ENCODE measurements at places on chromosomes 5 and 9.

- no peak for DNase-seq
Observed at GRCh38 chr5:149809931-149810691, 80.0 kb downstream of the PPARGC1B start.

GRCh38 chr5:168960497-168960896 is 340.4 kb downstream of the SLIT3 start:
- DNase-seq = no peak

- DNase-seq = no peak
Observed at GRCh38 chr9:88692827-88693226, 157.8 kb downstream of the NXNL2 start.

- no peak for DNase-seq
Observed at GRCh38 chr9:109914280-109915027, 134.5 kb downstream of the PALM2AKAP2 start.

DNA sequence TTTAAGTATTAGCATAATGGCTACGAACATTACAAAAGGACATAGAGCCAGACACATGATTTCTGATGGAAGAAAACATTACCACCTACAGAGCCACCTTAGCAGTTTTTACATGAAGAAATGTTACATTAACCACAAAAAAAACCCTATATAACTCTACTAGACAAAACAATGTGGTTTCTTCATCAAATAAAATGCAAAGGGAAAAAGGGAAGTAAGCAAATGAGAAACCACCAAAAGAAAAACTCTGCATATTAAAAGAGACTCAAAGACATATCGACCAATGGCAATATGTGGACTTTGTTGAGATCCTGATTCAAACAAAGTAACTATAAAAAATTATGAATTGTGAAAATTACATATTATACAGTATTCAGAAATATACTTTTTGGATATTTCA is 132.7 kb downstream of the TSSK1B start:
- DNase-seq = no peak

- DNase-seq = peak; percentile 26
Observed at GRCh38 chr5:141605523-141606277, 13.1 kb downstream of the DIAPH1 start.

GRCh38 chr5:110104726-110105669 is 415.3 kb downstream of the MAN2A1 start:
- DNase-seq = no peak

GRCh38 chr5:150142959-150143349 is 12.7 kb downstream of the PDGFRB start:
- no peak for DNase-seq

DNA sequence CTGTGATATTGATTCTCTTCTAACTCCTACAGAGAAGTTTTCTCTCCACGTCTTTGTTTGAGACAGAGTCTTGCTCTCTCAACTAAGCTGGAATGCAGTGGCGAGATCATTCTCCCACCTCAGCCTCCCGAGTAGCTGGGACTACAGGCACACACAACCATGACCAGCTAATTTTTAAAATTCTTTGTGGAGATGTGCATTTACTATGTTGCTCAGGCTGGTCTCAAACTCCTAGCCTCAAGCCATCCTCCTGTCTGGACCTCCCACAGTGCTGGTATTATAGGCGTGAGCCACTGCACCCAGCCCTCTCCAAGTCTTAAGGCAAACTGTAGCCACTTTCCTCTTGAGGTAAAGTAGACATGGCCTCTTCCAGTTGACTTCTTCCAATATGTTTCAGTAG is 72.2 kb downstream of the SNX18 start:
- no peak for DNase-seq

DNA sequence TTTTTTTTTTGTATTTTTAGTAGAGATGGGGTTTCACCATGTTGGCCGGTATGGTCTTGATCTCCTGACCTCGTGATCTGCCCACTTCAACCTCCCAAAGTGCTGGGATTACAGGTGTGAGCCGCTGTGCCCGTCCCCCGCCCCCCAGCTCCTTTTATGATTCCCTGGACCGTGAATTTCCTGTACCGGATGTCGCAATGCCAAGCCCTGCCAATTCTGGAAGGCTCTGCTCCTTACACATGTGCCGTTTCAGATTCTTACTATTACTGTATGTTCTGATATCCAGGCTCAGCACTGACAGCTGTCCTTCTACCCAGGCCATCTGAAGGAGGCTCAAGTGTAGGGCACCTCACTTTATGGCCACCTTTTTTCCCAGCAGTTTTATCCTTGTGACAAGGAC is 100.1 kb downstream of the PLCXD3 start:
- no peak for DNase-seq

- DNase-seq = no peak
Observed at GRCh38 chr9:94925751-94926430, 199.4 kb downstream of the AOPEP start.

- DNase-seq = no peak
Observed at GRCh38 chr5:76331126-76331525, 72.0 kb upstream of the IQGAP2 start.

GRCh38 chr5:103264508-103264907 is 5.9 kb downstream of the MACIR start:
- DNase-seq = no peak

Measured in breast epithelium (tissue), 4 donors.